ENCODE measurements at places on chromosomes 12 and 14.

DNA sequence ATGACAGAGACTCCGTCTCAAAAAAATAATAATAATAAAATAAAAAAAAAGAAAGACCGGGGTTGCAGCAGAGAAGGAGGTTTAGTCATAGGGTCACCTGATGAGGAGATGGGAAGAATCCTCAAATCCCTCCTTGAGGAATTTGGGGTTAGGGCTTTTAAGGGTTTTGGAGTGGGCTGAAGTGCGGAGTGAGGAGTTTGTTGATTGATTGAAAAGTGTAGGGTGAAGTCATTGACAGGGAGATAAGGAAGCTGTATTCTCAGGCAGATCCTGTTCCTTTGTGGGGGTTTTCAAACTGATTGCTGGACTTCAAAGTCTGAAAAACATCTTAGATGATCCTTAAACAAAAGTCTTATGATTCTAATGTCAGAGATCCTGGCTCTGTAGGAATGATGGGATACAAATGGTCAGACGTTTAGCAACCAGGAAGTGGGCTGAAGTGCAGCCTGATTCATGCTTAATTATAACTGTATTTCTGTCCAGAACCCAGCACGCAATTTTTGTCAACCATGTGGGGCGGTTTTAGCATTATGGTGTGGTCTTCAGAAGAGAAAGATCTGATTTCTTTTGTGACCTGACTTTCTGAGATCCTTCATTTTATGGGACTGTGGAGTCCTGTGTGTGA lies 16.0 kb downstream of the FNTB start:
- no peak for DNase-seq

GRCh38 chr12:2378835-2379330 lies 326.1 kb downstream of the CACNA1C start:
- no peak for DNase-seq

GRCh38 chr12:5201554-5202218 lies 158.0 kb downstream of the KCNA5 start:
- no peak for DNase-seq

- peak; percentile 88 for DNase-seq
Measured at GRCh38 chr12:49043856-49044258, 16.7 kb downstream of the KMT2D start.

DNA sequence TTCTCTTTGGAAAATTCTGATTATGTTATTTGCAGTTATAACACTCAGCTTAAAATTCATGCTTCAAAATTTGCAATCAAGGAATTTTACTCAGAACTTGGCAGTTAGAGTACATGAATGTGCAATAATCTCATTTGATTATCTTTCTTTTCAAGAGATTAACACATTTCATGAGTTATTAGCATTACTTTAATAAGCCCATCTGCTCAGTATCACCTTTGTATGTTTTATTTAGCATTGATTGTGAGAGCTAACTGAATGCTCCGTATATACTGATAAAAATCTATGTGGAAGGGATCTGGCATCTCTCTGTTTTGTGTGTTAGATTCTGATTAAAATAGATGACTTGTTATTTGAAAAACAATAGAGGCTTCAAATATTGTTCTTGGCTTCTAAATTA lies 55.6 kb upstream of the CPNE8 start:
- DNase-seq: no peak

GRCh38 chr12:95205016-95205624 lies 12.1 kb downstream of the FGD6 start:
- no peak for DNase-seq

DNA sequence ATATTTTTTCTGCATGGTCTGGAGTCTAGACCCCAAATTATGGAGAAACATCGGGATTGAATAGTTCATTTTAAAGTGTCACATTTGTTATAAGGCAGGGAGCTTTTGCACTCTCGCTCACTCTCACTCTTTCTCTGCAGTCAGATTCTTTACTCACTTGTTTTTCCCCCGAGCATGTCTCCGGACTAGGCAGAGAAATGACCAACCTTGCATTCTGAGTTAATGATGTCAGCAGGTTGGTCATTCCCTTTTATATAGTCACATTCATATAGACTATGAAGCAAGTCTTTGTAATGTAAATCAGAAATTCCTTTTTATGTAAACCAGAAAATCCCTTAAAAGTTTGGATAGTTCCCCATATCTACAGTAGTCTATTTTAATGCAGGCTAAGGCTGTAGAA lies 4.1 kb downstream of the C12orf75 start:
- no peak for DNase-seq

DNA sequence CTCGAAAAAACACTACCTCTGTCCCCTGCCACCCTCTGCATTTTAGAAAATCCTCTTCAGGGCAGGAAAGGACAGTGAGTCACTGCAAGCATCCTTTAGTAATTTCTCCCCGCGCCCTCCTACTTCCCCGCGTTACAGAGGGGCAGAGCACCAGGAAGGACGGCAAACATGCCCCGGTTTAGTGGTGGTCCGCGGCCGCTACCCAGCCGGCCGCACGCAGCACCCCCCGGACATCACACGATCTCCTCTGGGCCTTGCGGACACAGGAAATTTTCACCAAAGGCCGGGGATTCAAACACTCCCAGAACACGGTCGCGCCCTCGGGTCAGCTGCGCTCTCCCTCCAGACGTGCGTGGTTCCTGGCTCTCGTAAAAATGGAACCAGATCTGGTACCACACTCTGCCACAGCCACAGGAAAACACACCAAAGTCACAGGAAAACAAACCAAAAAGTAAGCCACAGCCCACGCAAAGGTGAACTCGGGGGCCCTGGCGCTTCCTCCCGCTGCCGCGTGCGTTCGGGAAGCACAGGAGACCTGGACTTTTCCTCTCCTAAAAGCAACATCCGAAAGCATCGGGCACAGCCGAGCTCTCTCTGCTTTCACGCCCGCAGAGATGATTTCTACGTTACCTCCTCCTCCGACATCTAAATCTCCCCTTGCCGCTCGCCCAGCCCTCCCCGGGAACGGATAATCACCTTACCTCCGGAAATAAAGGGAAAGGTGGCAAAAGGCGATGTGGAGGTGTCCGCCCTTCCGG lies 839 bp downstream of the SLC38A1 start:
- DNase-seq: peak; percentile 25

- DNase-seq: no peak
Measured at GRCh38 chr12:122124370-122124769, 45.8 kb downstream of the MLXIP start.

- no peak for DNase-seq
Measured at GRCh38 chr12:103542078-103542477, 45.0 kb upstream of the STAB2 start.

DNA sequence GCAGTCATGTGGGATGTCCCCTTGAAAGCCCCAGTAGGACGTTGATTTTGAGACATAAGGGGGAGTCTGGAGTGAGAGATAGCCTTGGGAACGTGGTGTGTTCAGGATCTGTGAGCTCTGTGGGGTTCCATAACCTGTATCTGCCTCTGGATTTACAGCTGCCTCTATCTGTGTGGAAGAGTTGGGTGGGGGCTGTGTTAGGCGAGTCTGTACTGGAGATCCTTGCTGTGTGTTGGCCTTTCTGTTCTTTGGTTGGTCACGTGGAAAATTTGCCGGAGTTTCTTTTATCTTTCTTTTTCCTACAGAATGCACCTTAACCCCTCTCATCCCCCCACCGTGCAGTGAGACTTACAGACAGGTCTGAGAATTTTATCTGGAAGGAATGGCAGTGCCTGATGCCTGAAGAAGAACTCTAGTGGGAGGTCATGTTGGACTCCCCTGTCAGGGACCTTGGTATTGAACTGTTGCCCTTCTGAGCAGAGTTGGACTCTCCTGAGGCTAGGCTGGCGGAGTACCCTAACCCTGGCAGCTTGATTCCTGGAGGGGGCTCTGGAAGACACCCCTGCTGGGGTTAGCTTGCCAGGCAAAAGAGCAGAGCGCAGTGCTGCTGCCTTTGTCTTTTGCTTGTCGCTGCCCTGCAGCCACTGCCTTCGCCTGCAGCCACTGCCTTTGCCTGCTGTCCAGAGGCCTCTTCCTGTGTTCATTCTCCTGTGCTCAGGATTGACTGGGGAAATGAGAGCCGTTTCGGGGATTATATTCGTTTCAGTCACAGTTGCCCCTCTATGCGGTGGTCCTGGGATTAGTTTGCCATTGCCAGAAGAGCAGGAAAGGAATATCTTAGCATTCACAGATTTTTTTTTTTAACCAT lies 34.1 kb downstream of the ZNF664 start:
- DNase-seq: no peak

DNA sequence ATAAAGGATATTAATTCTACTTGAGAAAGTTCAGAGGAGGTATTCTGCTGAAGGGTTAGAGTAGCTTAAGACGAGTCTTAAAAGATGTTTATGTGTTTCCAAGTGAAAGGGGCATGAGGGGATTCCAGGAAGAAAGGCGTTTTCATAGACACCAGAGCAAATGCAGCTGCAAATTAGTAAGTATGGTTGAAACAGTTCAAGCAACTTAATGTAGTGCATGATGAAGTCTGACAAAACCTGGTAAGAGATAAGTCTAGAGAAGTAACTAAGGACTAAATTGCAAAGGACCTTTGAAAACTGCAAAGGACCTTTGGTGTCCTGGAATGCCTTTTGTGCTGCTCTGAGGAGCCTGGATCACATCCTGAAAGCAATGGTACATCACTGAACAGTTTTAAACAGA lies 11.5 kb downstream of the LUM start:
- DNase-seq: no peak

DNA sequence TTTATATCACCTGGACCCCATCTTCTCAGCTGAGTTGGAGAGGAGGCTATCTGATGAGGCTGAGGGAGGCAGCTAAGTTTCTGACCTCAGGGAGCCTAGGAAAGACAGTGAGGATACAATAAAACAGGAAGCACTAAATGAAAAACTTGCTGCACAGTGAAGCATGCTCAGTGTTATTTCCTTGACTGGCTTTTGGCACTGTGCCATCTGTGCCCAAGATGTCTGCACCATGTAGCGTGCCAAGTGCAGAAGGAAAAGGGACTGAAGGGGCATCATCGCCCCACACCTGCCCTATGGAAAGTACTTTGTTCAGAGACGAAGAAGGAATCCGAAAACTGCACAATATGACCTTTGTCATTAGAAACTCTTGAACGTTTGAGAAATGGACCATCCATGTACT lies 102.7 kb downstream of the ANO4 start:
- no peak for DNase-seq

DNA sequence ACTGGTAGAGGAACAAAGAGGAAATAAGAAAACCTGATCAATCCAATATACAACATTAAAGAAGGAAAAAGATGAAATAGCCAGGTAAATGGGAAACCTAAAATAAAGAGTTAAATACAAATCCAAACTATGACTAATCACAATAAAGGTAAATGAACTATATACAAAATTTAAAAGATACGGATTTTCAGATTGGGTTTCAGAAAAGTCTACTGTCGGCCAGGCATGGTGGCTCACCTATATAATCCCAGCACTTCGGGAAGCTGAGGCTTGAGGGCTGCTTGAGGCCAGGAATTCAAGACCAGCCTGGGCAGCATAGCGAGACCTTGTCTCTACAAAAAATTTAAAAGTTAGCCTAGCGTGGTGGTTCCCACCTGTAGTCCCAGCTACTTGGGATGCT lies 39.9 kb upstream of the CHGA start:
- no peak for DNase-seq

DNA sequence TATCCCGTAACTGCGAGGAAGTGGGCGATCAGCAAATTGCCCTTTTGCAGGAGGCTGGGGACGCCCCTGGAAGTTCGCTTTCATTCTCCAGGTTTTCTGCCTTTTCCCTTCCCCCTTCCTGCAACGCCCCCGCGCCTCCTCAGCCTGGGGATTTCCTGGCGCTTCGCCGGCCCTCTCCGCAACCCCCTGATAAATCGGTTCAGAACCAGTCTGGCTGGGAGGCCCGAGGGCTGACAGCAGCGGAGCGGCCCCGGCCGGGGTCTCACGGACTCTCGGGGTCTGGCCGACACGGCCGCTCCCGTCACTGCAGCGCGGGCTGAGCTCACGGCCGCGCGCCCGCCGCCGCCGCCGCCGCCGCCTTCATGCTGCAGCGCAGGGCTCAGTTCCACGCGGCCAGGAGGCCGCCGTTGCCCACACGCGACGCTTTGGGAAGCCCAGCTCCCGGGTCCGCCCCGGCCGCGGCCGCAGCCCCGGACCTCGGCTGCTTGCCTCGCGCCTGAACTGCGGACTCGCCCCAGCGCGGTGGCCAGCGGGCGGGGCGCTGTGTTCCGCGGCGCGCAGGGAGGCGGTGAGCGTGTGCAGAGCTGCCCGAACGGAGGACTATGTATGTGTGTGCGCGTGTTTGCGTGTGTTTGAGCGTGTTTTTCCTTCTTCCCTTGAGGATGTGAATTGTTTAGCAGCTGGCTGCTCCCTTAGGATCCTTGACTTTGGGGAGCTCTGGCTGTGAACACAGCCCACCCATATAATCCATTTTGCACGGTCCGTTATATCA lies at the start of gene LRFN5:
Gene LRFN5 (plus strand): TSS at position 345 of the 772 bp plus-strand sequence.
- peak; percentile 55 for DNase-seq

DNA sequence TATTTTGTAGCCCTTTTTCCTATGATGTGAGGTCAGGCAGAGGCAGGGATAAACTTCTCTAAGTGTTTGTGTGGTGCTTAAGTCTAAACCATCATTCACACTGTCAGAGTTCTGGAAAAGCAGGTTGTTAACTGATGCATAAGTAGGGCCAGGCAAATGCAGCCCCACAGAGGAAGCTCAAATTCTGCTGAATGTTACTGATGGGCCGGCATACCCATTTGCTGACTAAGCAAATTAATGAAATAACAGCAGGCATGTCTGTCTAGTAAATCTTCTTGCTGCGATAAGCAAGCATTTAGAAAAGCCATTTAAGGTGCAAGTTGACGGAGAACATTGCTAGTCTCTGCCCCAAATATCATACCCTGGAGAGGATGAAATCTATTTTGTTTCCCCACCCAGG lies 523.2 kb upstream of the CCDC196 start:
- no peak for DNase-seq

DNA sequence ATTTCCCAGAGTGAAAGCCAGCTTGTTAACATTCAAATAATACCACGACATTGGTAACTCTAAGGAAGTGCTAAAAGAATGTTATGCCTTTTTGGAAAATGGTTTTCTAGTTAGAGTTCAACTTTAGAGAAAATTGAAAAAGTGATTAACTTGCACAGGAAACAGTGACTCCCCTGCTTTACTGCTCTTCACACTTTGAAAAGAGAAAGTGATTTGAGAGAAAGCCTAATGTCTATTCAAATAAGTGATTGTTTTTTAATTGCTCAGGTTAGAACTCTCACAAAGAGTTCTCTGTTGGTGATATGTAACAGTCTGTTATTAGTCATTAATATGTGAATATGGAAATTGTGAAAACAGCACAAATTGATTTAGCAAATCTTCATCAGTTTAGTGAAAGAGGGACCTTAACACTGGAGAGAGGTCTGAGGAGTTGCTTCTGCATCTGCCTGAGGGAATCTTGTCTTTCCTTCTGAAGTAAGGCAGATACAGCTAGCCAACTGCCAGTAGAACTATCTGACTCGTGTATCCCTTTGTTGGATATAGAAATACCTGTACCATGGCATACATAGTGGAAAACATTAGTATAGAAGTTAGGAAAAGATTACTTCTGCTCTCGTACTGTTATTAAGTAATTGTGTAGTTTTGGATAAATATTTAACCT lies 25.5 kb downstream of the ATF7IP start:
- no peak for DNase-seq

- no peak for DNase-seq
Measured at GRCh38 chr12:2082321-2082720, 29.5 kb downstream of the CACNA1C start.
